Effector CD4-positive, alpha-beta T cell (primary cell): ENCODE measurements at places on chromosomes 3 and 15.

DNA sequence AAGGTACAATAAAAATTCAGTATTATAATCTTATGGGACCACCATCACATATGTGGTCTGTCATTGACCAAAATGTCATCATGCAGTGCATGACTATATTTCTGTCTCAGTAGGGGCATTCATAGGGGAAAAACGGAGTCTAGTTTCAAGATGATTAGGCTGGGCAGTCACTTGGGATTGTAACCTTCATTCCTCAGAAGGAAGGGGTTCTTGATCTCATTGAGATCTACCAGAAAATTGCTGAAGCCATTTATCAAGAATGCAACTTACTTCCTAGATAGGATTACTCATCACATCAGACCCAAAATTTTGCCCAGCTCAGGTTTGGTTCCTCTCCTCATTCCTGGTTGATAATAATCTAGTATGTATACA, 37.3 kb downstream of the BTD start:
- no peak for DNase-seq

- DNase-seq, result peak; percentile 69
These were observed at the start of gene FAM98B for GRCh38 chr15:38453971-38454695. FAM98B (plus strand) TSS chr15:38454127; CDS start chr15:38454162, 35 bp downstream.

DNA sequence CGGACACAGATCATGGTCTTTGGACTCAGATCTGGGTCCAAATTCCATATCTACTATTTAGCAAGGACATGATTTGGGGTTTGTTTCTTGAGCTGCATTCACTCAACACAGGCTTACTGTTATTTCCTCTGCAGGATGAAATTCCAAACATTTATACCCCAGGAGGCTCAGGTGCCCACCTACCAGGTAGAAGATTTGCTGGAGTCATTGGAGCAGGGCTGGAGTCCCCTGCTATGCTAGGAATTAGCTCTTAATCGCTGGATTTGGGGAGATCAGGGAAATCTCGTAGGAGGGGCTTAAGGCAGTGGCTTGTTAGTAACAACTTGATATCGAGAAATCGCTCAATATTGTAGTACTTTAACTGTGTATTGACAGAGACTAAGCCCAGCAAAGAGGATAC, 193.0 kb downstream of the IL20RB start:
- DNase-seq, result no peak

DNA sequence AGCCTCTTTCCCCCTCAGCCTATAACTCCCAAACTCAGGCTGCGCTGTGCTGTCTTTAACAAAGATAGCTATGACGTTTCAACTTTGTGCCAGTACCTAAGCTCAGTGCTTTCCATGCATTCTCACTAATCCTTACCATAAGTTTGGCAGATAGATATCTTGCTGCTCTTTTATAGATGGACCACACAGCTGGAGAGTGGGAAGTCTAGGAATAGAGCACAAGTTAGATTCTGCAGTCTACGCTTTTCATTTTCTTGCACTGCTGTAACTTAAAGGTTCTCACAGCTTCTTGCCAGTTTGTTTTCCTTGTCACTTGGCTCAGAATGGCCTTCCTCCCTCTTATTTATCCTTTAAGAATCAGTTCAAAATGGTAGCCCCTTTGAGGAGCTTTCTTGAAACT, 468.8 kb downstream of the CNTN4 start:
- DNase-seq, result no peak

- no peak for DNase-seq
These were observed 4.2 kb downstream of the SEMA3G start for GRCh38 chr3:52440671-52441070.

DNA sequence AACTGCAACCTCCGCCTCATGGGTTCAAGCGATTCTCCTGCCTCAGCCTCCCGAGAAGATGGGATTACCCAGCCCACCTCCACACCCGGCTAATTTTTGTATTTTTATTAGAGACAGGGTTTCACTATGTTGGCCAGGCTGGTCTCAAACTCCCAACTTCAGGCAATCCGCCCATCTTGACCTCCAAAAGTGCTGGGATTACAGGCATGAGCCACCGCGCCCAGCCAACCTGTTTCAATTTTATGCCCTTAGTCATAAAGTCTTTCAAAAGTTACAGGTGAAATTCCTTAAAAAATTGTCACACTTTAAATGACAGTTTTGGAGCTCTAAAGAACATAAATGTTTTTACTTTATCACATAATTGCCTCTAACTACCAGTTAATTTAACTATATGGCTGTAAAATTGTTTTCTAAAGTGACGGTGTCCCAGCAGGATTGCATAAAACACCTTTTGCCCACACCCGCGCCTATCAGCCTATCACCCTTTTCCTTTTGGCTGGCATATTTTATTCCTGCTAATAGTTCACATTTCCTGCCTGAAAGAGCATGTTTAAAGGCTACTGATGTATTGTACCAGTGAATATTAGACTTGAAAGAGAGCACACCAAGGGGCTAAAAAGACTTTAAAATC, 164.2 kb upstream of the SEMA6D start:
- DNase-seq, result no peak

DNA sequence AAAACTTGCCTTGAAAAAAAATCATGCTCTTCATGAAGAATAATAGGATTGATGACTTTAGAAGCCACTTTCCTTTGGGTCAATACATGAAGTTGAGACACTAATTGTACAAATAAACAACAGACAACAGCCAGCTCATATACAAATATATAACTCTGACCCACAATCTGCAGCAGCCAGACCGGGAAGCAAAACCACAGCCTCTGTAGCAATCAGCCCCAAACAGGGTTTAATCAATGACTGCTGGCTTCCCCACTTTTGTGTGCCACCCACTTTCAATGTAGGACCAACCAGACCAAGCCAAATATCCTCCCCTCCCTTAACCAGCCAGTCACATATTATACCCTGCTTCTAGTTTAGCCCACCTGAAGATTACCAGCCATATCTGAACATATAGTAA, 39.0 kb downstream of the IFT57 start:
- no peak for DNase-seq

DNA sequence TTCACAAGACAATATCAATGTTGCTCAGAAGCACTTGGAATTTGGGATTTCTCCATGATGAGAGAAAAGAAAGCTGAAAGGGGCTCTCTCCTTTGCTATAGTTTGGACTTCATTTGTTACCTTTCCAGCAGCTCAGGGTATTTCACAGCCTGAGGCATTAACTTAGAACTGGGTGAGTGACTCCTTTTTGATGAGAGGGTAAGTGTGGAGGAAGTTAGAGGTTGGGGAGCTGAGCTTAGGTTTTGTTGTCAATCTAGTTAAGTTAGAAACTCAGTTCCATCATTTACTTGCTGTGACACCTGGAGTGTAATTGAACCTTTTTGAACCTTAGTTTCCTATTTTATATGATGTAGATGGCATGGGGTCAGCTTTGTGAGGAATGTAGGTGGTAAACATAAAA, 359.1 kb downstream of the PDCD6IP start:
- no peak for DNase-seq

DNA sequence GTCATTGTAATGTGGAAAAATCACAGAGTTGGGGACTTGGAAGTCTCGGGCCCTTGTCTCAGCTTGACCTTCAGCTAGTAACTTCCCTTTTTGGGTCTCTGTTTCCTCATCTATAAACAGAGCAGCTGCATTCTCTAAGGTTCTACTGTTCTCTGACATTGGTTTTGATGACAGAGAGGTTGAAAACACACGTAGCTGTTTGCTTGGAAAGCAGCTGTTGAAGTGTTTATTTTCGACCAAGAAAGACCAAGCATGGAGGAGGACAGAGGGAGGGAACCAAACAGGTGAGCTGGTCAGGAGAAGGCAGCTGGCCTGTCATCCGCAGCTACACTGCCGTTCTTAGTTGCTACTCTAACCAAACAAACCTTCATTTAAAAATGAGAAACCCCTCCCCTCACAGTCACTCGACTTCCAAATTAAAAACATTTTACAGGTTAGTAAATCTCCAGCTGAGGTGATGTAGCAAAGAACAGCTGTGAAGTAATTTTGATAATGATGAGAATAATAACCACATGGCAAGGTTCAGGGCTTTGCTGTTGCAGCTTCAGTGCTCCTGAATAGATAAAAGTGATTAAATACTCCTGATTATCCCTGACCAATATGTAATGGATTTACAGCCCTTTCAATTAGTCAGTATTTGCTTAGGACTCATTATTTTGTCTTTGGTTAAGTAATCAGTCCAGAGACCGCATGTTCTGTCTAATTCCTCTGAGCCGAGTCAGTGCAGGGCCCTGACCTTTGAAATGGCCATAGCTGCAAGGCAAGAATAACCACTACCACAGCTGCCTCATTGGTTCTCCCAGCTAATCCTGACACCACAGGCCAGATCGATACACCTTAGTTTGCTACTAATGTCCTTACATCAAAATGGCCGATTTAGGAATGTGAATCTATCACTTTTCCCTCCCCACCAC, 65.3 kb downstream of the MEIS2 start:
- DNase-seq, result no peak

DNA sequence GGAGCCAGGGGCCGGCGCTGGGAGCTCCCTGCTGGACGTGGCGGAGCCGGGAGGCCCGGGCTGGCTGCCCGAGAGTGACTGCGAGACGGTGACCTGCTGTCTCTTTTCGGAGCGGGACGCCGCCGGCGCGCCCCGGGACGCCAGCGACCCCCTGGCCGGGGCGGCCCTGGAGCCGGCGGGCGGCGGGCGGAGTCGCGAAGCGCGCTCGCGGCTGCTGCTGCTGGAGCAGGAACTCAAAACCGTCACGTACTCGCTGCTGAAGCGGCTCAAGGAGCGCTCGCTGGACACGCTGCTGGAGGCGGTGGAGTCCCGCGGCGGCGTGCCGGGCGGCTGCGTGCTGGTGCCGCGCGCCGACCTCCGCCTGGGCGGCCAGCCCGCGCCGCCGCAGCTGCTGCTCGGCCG, 1.5 kb downstream of the SMAD6 start:
- no peak for DNase-seq
